ENCODE measurements at places on chromosomes 6 and 20.

DNA sequence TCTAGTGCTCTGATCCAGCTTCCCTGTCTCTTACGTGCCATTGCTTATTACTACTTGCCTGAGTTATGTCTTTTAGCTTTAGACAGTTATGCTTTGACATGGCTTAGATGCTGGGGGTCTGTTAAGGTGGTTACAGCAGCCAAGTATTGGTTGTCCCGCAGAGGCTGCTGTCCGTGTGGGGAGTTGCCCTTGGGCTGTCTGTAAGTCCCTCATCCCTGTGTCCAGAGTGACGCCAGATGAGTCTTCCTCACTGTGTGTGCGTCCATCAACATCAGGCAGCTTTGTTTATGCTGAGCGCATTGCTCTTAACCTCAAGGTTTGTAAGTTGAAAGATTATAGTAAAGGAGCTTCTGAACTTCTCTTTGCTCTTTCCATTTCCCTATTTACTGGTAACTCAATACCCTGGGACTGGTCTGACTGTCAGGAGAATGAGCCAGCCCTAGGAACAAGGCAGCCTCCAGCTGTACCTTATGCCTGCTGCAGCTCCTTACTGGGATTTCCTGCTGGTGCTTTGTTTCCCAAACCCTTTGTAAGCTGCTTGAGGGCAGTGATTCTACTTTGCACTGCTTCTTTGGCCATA, 7.2 kb downstream of the FAM120B start:
- DNase-seq: no peak

DNA sequence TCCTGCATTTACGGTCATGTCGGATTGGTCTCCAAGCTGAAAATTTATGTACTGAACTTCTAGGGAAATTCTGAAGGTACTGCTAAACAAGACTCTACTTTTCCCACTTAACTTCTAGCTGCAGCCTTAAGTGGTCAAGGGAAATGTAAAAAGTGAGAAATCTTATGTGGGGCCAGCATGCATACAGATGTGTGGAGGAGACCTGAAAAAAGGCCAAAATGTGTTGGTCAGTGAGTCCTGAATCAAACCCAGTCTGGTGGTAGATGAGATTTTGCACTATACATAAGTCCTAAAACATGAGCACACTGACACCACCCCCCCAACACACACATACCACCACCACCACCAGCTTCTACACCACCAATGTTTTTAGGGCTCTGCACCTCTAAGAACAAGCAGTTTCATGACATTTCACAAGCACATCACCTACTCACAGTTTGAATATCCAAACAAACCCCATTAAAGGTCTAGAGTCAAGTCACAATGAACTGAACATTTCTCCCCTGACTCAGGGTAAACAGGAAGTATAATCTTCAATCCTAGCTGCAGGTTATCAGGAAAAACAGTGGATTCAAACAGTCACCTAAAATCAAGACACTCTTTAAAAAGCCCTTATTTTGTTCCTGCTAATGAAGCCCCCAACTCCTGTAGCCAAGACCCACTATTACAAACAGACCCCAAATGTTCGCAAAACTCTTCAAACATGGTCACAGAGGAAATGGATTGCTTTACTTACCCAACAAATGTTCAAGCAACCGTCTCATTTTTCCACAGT, 1.6 kb downstream of the ZMYND8 start:
- DNase-seq: no peak

DNA sequence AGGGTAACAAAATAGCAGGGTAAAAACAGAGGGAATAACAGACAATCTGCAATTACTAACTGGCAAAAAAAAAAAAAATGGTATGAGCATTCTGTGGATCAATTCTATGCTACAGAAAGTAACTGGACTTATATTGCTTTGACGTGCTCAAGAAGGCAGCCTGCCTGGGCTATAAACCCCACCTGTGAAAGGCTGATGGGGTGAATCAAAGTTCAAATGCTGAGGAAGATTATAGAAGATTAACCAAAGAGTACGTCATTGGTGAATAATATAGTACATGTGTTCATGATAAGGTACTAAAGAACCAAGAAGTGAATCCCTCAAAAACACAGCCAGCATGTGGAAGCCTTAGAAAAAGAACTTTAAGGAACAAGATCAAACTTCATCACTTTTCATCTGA, 441.9 kb upstream of the PTCHD4 start:
- no peak for DNase-seq

- DNase-seq: peak; percentile 19
Observed at GRCh38 chr20:23350904-23351838, 580 bp downstream of the NXT1 start.

DNA sequence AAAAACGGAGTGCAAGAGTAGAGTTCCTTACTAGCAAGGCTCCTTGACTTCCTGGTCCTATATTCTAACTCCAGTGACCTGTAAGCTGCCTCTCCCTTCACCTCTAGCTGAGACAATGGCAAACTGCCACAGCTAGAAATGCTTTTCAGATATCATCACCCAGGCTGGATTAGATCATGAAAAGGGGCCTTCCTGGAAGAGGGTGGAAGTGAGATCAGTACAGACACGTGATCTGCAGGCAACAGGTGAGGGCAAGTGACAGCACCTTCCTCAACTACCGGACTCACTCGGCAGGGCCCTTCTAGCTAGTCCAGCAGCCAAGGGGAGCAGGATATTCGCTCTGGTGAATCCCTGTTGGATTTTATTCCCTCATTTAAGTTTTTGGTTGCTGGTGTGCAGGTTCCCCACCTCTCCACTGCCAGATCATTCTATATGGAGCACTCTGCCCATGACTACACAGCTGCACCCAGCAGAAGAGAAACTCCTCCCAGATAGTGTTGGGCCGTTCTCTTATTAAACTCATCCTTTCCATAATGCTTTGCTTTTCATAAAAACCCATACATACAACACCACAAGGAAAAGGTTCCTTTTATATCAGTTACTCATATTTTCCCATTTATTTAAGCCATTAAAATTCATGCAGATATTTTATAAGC, 26.4 kb upstream of the FAM83C start:
- no peak for DNase-seq

DNA sequence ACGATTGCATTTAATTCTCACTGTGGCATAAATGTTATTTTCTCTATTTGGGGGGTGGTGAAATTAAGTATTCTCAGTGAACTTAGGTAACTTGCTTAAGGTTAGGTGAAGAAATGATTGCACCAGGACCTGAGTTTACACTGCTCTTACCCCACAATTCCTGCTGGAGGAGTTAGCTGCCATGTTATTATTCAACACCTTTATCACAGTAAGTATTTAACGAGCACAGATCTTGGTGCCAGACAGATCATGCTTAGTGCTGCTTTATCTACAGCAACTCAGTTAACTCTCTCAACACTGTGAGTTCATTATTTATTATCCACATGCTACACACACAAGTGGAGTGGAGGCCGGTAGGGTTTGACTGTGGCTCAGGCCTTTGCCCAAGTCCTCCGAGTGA, 249.7 kb downstream of the TMEM242 start:
- DNase-seq: no peak

- peak; percentile 5 for DNase-seq
Observed at GRCh38 chr6:4133941-4134838, 1.2 kb downstream of the ECI2 start.

- no peak for DNase-seq
Observed at GRCh38 chr6:133817460-133818047, 71.4 kb upstream of the TCF21 start.

- DNase-seq: no peak
Observed at GRCh38 chr6:44590471-44590870, 203.0 kb downstream of the CDC5L start.
